GM19239 (cell line): ENCODE measurements at places on chromosomes 6 and 20.
A peak's percentile ranks its signal among the peaks of the same experiment; 100 is the strongest.

DNA sequence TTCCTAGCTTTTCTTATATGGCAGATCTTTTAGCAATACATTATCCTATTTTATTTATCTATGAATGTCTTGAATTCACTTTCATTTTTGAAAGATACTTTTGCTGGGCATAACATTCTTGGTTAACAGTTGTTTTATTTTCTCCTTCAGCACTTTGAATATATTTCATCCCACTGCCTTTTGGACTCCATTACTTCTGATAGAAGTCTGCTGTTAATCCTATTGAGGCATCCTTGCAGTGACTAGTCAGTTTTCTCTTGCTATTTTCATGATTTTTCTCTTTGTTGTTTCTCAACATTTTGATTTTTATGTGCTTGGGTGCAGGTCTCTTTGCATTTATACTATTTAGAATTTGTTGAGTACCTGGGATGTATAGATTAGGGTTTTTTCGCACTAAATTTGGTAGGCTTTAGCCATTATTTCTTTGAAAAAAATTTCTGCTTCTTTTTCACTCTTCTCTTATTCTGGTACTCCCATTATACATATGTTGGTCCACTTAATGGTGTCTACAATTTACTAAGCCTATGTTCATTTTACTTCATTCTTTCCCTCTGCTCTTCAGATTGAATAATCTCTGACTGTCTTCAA, 53.2 kb downstream of the PHACTR3 start:
- DNase-seq = no peak

DNA sequence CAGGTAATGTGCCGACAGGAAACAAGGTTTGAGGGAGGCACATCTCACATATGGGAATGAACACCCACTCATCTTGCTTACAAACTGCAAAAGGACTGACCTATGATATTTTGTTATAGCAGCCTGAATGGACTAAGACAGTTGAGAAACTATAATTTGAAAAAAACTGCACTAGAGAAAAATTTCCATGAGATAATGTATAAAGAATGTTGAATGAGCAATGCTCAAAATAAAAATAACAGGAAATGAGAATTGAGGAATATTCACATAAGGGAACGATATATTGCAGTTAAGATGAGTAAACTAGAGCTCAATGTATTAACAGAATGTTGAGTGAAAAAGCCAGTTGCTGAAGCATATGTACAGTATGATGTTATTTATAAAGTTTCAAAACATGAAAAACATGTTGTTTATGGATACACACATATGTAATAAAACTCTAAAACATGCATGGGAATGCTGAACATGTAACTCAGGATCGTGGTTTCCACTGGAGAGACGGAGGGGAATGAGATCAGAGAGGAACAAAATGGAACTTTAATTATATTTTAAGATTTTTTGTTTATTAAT, 6.3 kb upstream of the TBC1D22B start:
- no peak for DNase-seq

GRCh38 chr6:31462964-31463870, 34.7 kb upstream of the MICB start:
- peak; percentile 82 for DNase-seq

DNA sequence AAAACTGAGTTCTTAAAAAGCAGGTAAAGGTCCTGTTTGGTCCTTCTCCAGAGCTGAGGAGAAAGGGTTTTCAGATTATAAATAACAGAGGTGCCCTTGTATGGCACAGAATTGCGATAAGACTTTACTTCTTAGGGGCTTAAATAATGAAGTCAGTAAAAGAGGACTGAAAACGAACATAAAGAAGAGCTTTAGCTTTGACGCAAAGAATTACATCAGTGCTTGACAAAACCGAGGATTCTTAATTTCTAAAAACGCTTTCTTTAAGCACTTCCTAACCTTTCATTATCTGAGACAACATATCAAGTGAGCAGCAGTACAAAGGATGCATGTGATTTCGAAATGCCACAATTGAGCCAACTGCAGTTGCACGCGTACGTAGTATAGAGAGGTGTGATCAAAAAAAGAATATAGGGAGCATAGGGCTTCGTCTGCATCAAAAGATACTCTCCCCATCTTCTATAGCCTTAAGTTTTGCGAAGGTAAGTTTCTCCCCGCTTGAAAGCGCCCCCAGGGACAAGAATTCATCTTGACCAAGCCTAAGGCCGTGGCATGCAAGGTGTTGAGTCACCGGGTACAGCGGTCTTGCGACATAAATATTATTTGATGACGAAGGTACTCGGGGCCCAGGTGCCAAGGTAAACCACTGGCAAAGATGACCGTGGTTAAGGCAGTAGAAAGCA, 778 bp upstream of the LOC128125822 start:
- no peak for DNase-seq

- DNase-seq = no peak
Observed at GRCh38 chr20:11229772-11230171, 556.0 kb upstream of the JAG1 start.

DNA sequence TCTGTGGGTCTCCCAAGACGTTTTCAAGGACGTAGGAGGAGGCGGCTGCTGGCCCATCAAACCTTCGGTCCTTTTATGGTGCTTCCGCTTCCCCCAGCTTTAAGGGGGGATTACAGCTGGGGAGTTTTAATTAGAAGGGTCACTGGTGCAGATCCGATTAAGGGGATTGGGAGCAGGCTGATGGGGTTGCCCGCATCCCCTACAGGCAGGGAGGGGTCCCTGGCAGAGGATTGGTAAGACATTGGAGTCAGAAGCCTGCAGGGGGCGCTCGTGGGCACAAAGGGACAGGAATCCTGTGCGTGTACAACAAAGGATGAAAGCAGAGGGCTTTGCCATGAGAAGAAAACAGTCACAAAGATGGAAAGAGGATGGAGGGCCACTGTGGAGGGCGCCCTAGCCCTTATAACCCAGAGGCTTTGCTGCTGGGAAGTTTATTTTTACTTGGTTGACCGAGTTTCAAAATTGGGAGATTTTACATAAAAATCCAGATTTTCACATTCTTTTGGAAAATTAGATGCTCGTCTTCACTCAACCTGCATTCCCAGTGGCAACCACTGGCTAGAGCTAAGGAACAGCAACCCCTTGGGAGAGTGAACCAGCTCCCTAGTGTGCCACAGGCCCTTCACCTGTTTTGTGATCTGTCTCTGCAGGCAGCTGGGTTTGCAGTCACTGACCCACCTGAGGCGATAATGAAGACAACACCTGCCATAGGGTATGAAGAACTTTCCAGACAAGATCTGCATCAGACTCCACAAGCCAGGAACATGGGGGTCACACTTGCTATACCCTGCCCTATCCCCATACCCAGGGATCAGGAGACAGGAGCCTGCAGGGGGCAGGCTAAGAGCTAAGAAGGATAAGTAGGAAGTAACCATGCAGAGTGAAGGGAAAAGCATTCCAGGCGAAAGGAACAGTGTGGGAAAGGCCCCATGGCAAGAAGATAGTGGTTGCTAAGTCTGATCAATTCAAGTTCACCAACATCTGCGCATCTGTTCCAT, 97.7 kb downstream of the KCNB1 start:
- DNase-seq = peak; percentile 22

DNA sequence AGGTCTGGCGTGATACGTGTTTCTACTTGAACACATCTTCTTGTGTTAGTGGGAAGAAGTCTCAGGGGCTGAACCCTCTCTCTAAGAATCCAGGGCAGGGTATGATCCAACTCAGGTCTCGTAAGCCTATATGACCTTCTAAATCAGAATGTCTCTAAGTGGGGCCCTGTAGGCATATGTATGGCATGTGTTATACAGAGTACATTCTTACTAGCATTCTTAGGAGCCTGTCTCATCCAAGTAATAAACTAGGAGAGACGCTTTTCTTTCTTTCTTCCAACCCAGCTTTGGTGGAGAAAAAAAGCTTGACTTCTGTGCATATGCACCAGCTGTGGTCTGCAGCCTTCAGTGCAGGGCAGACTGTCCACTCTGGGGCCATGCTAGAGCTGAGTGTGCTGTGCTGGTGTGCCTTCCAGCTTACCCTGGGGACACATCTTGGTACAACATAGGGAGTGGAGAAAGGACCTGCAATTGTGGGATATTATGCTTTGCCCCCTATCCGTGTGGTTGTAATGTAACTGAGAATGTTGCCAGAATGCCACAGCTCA, 47.3 kb downstream of the L3MBTL3 start:
- no peak for DNase-seq
